ENCODE measurements at places on chromosomes 2 and 18. TPM values are rescaled to one million over a fixed set of nuclear protein-coding genes. Genes with fewer than 3 reads are reported as not detected.

The SERPINB3 gene
- total RNA-seq: not detected

The CAPN14 gene
- total RNA-seq: 0.58 TPM

The KLHL14 gene
- 3.6 TPM for total RNA-seq

The PKDCC gene
- 8.5 TPM for total RNA-seq

The POTEJ gene
- total RNA-seq: not detected

The PTPRN gene
- 3.8 TPM for total RNA-seq

DNA sequence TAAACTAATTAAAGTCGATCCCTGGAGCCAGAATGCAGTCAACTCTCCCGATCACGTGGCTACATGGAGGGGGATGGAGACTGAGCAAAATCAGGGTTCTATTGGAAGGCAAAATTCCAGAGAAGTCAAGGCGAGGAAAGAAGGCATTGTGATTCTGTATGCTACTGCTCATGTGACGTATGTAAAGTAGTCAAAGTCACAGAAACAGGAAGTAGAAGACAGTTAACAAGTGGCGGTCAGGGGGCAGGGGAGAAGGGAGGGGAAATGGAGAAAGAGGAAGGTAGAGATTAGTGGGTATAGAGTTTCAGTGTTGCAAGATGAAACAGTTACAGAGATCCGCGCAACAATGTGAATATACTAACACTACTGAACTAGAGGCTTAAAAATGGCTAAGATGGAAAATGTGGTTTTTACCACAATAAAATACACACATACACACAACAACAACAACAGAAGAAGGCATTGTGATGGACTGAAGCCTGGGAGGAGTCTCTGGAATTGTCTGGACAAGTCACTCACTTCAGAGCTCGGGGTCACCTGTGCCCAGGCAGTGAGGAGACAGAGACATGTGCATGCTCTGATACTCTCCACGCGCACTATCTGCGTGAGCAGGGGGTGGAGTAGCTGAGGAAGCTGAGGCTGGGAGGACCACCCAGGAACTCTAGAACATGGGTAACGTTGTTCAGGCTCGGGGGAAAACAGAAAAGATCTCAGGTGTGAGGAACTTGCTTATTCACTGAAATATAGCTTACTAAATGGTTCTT lies 89.9 kb upstream of the CDCA7 start:
- no peak for DNase-seq

DNA sequence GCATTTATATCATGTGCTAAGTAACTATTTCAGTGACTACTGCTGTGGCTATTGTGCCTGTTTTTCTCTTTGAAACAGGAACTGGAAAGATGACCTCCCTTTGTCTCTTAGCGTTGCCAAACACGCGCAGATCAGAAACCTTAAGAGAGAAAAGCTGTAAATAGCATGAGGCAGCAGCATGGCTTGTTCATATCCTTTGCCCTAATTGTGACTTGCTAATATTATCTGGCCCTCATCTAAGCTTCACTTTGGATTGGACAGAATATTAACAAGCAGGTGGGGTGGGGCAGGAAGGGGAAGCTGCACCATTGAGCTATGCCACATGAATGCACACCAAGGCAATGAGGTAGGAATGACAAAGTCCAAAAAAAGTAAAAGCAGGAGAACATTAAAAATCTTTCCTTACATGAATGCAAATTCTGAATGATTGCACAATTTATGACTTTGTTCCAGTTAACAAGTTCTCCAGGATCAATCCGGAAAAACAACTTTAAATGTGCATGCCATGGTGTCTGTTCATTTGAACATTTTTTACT lies 128.4 kb downstream of the IRS1 start:
- no peak for DNase-seq

- DNase-seq: peak; percentile 71
Measured at GRCh38 chr2:86283411-86284030, 53.9 kb downstream of the REEP1 start.

DNA sequence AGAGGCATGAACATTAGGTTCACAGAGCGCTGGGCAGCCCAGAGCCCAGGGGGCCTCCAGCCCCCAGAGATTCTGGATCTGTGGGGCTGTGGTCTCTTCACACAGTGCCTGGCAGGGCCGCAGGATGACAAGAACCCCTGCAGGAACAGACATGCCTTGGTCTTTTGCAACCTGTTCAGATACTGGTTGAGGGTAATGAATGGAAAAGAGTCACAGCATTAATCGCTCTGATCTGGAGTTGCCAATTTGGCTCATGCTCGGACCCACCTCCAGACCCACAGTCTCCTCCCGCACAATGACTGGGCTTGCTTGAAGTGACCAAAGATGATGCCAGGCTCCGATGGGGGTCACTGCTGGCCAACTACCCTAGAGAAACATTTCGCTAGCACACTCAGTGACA lies 229.4 kb upstream of the SMAD2 start:
- no peak for DNase-seq

- DNase-seq: no peak
Measured at GRCh38 chr2:232230560-232230959, 148.0 kb upstream of the ALPP start.

DNA sequence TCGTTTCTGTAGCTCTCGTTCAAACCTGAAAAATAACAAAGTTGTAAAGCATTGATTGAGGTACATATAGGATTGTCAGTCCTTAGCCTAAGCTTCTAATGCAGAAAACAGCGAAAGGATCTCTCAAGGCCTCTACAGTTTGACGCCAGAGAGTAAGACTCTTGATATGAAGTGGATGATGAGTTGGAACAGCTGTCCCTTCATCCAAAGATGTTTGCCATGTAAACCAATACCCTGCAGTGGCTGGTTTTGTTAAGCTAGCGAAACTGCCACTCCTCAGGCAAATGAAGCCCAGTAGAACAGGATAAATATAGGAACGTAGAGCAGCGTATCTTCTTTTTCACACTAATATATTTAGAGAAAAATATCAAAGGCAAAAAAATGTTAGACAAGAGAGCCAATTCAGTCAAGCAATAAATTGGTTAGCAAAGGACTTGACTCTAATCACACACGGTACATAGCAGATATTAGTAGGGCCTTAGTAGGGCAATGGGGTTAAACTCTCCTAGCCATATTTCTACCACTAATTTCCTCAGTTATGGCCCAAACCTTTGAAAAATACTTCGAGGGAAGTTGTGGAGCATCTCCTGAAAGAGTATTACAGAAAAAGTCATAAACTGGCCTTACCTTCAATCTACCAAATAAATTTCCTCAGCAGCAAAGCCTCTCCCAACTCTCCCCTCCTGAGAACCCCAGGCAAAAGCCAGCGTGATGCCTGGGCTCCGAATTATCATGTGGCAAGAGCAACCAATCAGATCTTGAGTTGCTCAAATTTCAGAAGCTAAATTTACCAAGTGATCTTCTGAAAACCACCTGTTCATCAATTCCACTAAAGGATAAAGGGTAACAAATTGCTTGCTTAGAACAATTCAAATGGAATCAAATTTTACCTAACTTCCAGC lies at the start of gene NEB:
Gene NEB (minus strand): TSS at position 706 of the 902 bp plus-strand sequence. CDS start 1,320 bp downstream, outside the sequence.
- no peak for DNase-seq

- no peak for DNase-seq
Measured at GRCh38 chr2:99487906-99488305, 1.9 kb downstream of the REV1 start.

DNA sequence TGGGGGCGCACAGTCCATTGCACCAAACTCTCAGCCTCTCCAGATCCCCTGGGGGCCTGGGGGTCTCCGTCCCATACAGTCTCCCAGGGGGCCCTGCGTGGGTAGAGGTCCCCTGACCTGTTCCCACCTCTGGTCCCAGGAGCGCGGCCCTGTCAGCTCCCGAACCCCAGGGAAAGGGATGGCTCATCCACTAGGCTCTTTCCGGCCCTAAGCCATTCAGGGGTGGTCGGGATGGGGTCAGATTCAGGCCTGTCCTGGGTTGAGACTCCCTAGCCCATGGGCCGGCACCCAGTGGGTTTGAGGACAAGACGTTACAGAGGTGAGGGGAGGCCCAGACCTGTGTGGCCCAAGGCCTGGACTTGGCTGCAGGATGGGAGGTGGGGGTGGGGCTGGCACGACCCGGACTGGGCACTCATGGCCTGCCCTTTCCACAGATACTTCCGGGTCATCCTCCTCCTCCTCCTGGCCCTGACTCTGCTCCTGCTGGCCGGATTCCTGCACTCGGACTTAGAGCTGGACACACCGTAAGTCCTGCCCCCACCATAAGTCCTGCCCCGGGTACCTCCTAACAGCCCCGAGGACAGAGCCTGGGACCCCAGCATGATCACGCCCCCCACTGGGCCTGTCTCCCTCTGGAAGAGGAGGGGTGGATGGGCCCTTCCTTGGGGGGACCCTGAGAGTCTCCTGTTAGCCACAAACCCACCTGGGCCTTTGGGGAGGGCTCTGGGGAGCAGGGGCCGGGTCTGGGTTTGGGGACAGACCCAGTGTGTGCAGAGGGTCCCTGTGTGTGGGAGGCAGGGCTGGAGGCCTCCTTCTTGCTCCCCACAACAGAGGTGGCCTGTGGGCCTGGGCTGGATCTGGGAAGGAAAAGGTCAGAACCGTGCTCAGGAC lies 10.1 kb upstream of the NEU4 start:
- no peak for DNase-seq

- no peak for DNase-seq
Measured at GRCh38 chr2:221268631-221269030, 303.5 kb downstream of the EPHA4 start.

GRCh38 chr2:20430461-20431300 lies 16.2 kb upstream of the RHOB start:
- DNase-seq: no peak

DNA sequence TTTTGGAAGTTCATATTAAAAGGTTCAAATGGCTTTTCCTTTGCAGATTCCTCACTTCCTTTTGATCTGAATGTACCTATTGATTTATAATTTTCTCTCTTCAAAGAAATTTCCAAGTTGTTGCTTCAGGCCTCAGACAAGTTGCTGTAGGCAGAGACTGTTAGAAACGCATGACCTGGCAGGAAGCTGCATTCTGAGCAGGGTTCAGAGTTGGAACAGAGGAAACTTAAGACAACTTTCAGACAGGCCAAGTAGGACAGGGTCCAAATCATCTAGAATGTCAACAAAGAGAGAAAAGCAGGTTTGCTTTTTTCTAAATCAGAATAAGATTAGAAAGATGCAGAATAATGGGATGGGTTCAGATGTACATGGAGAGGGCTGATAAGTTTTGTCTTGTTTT lies 416.3 kb downstream of the LRP1B start:
- no peak for DNase-seq

- DNase-seq: no peak
Measured at GRCh38 chr2:108022628-108023027, 36.3 kb downstream of the SLC5A7 start.

Data from kidney epithelial cell (primary cell).